Dermis lymphatic vessel endothelial cell (primary cell): ENCODE measurements at places on chromosomes 6 and 20. TPM values are rescaled to one million over a fixed set of nuclear protein-coding genes. Genes with fewer than 3 reads are reported as not detected.

The EYA2 gene
- 0.11 TPM in 1 of 2 replicates, not detected in the other for total RNA-seq

The OR10C1 gene
- not detected in 2 replicates for total RNA-seq

The SYNE1 gene
- total RNA-seq: 40.1 and 69.7 TPM in 2 replicates

The HLA-DOA gene
- not detected in 2 replicates for total RNA-seq

The ADGRF4 gene
- total RNA-seq: not detected in 2 replicates

The RAET1L gene
- total RNA-seq: not detected in 2 replicates

The BIRC7 gene
- total RNA-seq: under 0.01 TPM in 1 of 2 replicates, not detected in the other

The FRK gene
- total RNA-seq: 0.11 and 0.26 TPM in 2 replicates

The C6orf141 gene
- 56.2 and 79.6 TPM in 2 replicates for total RNA-seq

The HLA-DQB1 gene
- 0.09 TPM in 1 of 2 replicates, not detected in the other for total RNA-seq
